Dorsolateral prefrontal cortex (tissue), 122 donors: ENCODE measurements at places on chromosomes 2 and 18.

DNA sequence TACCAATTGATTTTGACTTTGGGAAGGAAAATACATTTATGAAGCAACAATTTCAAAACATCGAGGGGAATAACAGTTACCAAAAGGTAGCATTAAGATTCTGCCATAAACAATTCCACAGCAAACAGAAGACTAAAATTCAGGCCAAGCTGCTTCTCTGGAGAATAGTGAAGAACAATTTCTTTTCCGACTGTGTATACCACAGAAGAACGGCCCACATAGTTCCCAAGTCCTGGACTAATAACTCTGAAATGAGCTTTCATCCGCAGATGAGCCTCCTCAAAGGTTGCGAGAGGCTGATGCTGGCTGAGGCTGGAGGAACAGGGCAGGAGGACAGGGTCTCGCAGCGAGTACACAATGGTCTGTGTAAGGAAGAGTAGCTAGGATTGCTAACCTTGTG lies 278.9 kb upstream of the TCF4 start:
- DNase-seq: no peak

- no peak for DNase-seq
These were observed 70.0 kb downstream of the MYO3B start for GRCh38 chr2:170247882-170248393.

DNA sequence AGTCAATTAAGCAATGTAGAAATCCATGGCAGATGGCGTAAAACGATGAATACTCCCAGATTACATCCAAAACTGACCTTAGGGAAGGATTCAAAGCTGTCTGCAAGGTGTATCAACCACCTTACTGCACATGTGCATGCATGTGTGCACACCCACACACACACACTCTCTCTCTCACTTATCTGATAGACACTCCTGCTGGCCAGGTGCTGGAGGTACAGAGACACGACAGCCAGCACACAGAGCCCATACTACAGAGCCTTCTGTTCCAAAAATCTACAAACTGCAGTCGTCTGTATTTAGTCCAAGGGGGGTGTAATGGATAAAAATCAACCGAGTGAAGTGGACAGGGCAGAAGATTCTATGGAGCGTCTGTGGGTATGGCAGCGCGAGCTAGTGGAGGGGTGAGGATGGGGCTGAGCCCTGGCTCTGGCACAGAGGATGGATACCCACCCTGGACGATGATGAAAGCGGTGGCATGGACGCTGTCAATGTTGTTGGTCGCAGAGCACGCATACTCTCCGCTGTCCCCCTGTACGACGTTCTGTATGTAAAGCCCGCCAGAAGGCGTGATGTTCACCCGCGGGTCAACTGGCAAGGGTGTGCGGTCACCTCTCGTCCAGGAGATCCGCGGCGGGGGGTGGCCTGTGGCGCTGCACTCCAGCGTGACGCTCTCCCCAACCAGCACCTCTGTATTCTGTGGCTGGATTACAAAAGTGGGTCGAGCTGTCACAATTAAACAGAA lies 78.4 kb downstream of the PXDN start:
- no peak for DNase-seq

GRCh38 chr18:3623769-3624545 lies 174.0 kb downstream of the TGIF1 start:
- peak; percentile 34 for DNase-seq

DNA sequence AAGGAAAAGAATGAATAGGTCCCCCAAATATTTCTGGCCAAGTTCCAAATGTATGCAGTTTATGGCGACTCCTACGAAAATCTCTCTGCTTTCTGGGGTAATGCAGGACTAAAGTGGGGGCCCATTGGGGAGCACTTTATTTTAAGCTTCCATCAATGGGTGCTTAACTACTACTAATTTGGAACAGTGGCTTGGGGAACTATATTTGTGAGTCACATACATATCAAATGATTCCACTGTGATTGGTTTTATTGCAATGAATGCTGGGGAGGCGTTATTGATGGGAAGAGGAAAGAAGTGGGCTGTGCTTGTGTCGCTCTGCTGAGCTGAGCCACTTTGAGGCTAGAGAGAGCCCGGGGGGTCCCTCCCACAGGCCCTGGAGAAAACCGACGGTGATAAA lies 560.4 kb upstream of the SALL3 start:
- no peak for DNase-seq

- no peak for DNase-seq
These were observed 154.5 kb downstream of the TPO start for GRCh38 chr2:1567556-1568344.

DNA sequence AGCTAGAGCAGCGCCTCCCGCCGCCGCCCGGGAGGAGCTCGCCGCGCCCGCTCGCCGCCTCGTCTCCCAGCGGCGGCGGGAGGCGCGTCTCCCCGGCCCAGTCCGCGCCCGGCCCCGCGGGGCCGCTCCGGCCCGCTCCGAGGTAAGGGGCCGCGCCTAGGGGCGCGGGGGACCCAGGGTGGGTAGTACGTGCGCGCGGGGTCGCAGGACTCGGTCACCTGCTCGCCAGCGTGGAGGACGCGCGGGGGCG lies 259 bp downstream of the NPAS2 start:
- no peak for DNase-seq

DNA sequence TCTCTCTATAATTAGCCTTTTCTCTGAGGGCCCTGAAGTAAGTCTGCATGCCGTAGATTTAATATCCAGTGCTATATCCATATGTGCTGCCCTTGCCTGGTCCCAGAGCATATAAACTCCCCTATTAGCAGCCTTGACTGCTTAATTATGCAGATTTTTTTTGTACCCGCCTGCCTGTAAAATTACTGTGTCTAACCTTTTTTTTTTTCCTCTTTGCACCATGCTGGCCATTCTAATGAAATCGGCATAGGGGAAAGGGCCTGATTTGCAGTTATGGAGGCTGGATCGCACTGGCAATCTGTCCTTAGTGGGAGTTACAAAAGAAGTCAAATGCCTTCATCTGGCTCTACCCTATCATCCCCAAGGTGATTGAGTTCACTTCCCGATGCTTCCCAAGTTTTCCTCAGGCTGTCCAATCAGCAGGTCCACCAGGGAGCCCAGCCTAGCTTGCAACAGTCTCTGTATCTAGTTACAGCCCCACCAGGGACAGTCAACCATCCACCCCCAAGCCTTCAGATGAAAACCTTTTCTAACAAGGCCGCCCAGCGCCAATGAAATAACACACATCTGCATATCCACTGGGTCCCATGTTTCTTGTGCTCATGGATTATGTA lies 239.0 kb downstream of the ZNF521 start:
- DNase-seq: no peak
